ENCODE measurements at places on chromosomes 2 and 18. TPM values are rescaled to one million over a fixed set of nuclear protein-coding genes. Genes with fewer than 3 reads are reported as not detected.

- no peak for DNase-seq
These were observed 29.5 kb upstream of the RBMS1 start for GRCh38 chr2:160522951-160523710.

GRCh38 chr18:61322265-61322873 lies 10.9 kb upstream of the CDH20 start:
- DNase-seq = peak; percentile 38

GRCh38 chr2:6630209-6630608 lies 235.5 kb downstream of the CMPK2 start:
- DNase-seq = no peak

DNA sequence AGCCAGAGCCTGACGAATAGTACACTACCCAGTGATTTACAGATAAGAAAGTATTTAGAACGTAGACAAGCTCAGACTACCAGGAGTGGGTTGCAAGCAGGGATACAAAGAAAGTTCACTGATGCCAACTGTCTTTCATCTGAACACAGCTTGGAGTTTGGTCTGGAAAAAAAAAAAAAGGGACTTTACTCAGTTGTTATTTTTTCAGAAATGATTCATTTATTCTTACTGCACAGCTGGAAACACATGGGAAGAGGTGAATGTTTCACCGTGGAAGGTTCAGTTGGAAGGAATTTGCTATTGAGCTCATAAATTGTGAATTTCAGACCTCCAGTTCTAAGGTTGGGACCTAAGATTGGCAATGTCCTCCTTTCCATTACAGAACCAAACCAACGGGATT lies 259.7 kb downstream of the ETAA1 start:
- no peak for DNase-seq

DNA sequence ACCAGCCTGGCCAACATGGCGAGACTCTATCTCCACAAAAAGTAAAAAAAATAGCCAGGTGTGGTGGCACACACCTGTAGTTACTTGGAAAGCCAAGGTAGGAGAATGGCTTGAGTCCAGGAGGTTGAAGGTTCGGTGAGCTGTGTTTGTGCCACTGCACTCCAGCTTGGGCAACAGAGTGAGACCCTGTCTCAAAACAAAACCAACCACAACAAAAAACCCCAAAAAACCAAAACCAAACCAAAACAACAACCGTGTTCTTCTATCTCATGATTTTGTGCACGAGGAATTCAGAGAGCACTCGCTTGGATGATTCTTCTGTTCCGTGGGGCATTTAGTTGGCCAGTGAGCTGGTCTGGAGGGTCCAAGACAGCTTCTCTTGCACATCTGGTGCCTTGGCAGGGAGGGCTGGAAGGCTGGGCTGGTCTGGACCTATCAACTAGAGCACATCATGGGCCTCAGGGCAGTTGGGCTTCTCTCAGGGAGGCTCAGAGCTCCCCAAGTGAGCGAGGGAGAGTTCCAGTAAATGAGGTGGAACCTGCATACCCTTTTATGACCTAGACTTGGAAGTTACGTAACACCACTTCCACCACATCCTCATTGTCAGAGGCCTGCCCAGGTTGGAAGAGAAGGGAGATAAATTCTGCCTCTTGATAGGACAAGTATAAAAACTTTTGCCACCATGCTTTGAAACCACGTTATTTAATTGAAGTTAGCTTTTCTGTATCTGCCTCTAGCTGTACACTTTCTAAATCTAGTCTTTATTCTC lies 25.2 kb downstream of the SIX2 start:
- DNase-seq = no peak

TRIM43 gene
- not detected for total RNA-seq

C2orf15 gene
- total RNA-seq = 3.6 TPM

All from lung (tissue), 17 donors.